ENCODE measurements at places on chromosomes 16 and 17. TPM values are rescaled to one million over a fixed set of nuclear protein-coding genes. Genes with fewer than 3 reads are reported as not detected.

DNA sequence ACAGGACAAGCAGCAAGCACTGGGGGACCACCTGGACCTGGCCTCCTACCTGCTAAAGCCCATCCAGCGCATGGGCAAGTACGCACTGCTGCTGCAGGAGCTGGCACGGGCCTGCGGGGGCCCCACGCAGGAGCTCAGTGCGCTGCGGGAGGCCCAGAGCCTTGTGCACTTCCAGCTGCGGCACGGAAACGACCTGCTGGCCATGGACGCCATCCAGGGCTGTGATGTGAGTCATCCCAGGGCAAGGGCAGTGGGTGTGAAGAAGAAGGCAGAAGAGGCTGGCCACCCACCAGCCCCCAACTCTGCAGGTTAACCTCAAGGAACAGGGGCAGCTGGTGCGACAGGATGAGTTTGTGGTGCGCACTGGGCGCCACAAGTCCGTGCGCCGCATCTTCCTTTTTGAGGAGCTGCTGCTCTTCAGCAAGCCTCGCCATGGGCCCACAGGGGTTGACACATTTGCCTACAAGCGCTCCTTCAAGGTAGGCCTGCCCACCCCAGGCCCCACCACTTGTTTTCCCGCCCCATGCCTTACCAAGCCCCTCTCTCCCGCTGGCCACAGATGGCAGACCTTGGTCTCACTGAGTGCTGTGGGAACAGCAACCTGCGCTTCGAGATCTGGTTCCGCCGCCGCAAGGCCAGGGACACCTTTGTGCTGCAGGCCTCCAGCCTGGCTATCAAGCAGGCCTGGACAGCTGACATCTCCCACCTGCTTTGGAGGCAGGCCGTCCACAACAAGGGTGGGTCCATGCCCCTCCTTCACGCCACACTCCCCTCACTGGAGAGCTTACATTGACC lies 7.3 kb downstream of the PLEKHG4 start:
- no peak overlapping the region for H3K4me3 ChIP-seq
- H3K36me3 ChIP-seq: no peaks in the 10 kb centered on the region
- no peak overlapping the region for H3K27ac ChIP-seq
- DNase-seq: no peak
- no peaks in the 10 kb centered on the region for H3K27me3 ChIP-seq

GRCh38 chr17:68693466-68693865 lies 92.3 kb upstream of the FAM20A start:
- H3K27me3 ChIP-seq: no peaks in the 10 kb centered on the region
- H3K4me3 ChIP-seq: no peak overlapping the region
- no peak overlapping the region for H3K27ac ChIP-seq
- H3K4me1 ChIP-seq: peaks cover 29% of the 10 kb centered on the region
- no peak for DNase-seq

- no peaks in the 10 kb centered on the region for H3K27me3 ChIP-seq
- H3K4me1 ChIP-seq: peaks cover 20% of the 10 kb centered on the region
- peak; percentile 43 for DNase-seq
- no peak overlapping the region for H3K27ac ChIP-seq
These were observed 97.9 kb downstream of the MAP2K4 start for GRCh38 chr17:12118617-12119016.

The LITAFD gene
- total RNA-seq: not detected

The SCGB1C2 gene
- total RNA-seq: not detected

The GPR139 gene
- not detected for total RNA-seq

DNA sequence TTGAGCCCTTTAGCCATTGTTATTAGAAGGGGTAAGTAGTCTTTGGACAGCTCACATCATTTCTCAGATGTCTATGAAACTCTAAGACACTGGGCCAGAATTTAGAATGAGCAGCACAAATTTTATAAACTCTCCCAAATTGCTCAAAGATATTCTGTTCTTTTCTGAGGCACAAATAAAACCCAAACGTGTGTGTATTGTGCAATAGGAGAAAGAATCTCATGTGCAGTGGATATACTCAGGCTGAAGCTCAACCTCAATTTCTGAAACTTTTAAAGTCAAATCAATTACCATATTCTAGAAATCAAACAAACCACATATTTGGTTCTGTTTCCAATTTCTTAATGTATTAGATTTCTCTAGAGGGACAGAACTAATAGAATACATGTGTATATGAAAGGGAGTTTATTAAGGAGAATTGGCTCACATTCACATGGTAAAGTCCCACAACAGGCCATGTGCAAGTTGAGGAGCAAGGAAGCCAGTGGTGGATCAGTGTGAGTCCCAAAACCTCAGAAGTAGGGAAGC lies 403.6 kb downstream of the RBFOX1 start:
- H3K27ac ChIP-seq: no peak overlapping the region
- H3K4me3 ChIP-seq: no peak overlapping the region
- H3K36me3 ChIP-seq: no peaks in the 10 kb centered on the region
- DNase-seq: no peak

GRCh38 chr17:63041251-63041650 lies 75.2 kb downstream of the TANC2 start:
- no peaks in the 10 kb centered on the region for H3K27me3 ChIP-seq
- DNase-seq: no peak
- H3K27ac ChIP-seq: no peak overlapping the region
- no peak overlapping the region for H3K4me3 ChIP-seq
- H3K36me3 ChIP-seq: no peaks in the 10 kb centered on the region
- peaks cover 31% of the 10 kb centered on the region for H3K4me1 ChIP-seq

- H3K27ac ChIP-seq: no peak overlapping the region
- no peaks in the 10 kb centered on the region for H3K27me3 ChIP-seq
- H3K36me3 ChIP-seq: no peaks in the 10 kb centered on the region
- no peak for DNase-seq
- H3K4me1 ChIP-seq: no peaks in the 10 kb centered on the region
These were observed 99.1 kb upstream of the RBBP6 start for GRCh38 chr16:24440306-24440705.

- H3K4me1 ChIP-seq: no peaks in the 10 kb centered on the region
- no peak for DNase-seq
- peaks cover 68% of the 10 kb centered on the region for H3K27me3 ChIP-seq
- no peaks in the 10 kb centered on the region for H3K36me3 ChIP-seq
- H3K4me3 ChIP-seq: no peak overlapping the region
- H3K27ac ChIP-seq: no peak overlapping the region
These were observed 446.3 kb upstream of the MAF start for GRCh38 chr16:80046848-80047247.

The CCL5 gene
- not detected for total RNA-seq

DNA sequence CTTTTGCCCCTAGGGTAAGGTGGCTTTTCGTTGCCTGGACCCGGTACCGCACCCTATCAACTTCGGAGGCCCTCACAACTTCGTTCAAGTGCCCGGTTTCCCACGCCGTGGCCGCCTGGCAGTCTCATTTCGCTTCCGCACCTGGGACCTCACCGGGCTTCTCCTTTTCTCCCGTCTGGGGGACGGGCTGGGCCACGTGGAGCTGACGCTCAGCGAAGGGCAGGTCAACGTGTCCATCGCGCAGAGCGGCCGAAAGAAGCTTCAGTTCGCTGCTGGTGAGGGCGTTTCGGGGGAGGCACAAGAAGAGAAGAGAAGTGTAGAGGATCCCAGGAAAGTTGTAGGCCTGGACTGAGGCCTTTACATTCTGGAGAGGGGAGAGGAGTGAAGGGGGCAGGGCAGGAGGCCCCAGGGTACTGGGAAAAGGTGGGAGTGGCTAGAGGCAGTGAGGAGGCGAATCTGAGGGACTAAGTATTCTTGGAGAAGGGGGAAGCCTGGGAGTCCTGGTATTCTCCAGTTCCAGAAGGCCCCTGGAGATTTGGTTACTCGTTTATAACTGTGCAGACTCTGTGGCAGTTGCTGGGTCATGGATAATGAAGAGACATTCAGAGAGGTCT lies 5.5 kb downstream of the CNTNAP1 start:
- no peaks in the 10 kb centered on the region for H3K27me3 ChIP-seq
- no peaks in the 10 kb centered on the region for H3K4me1 ChIP-seq
- no peak overlapping the region for H3K27ac ChIP-seq

GRCh38 chr16:75227361-75228142 lies 8.8 kb downstream of the CTRB1 start:
- H3K36me3 ChIP-seq: peaks cover 22% of the 10 kb centered on the region
- no peak for DNase-seq
- no peaks in the 10 kb centered on the region for H3K4me1 ChIP-seq
- no peak overlapping the region for H3K27ac ChIP-seq
- no peaks in the 10 kb centered on the region for H3K27me3 ChIP-seq
- H3K4me3 ChIP-seq: no peak overlapping the region

The FLYWCH1 gene
- 44.7 TPM for total RNA-seq

DNA sequence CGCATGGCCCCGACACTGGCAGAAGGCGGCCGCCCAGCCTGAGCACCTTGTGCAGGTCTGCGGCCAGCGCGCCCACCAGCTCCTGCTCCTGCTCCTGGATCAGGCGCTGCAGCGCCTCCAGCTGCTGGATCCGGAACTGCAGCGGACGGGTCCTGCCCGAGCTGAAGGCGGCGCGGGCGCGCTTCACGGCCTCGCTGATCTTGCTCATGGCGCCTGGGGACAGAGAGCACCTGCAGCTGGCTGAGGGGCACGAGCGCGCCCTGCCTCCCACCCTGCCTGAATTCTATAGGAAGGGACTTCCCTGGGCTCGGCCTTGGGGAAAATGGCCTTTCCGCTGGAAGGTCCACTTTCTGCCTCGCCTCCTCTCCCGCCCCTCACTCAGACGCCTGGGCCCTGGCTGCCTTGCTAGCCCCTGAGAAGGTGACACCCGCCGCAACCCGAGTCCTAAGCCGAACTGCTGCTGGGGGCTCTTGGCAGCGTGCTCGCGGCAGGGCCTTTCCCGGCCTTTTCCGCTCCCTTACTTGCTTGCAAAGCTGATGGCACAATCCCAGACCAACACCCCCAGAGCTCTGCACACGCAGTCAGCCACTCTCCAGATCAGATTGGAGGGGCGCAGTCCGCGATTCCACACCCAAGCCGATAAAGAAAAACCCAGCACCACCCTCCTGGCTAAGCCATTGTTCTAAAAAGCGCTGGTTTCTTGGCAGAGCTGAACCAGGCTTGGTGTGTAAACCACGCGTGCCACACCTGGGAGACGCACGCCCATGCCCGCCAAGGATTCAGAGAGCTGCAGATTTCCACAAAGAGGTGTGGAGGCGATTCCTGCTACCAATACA lies 3.0 kb downstream of the ALDH3A1 start:
- H3K4me3 ChIP-seq: peak overlapping the region; percentile 26
- no peak overlapping the region for H3K27ac ChIP-seq
- H3K27me3 ChIP-seq: no peaks in the 10 kb centered on the region
- H3K4me1 ChIP-seq: peaks cover 7% of the 10 kb centered on the region

GRCh38 chr17:68646626-68647526 lies 45.7 kb upstream of the FAM20A start:
- peak; percentile 21 for DNase-seq
- H3K27me3 ChIP-seq: no peaks in the 10 kb centered on the region
- no peak overlapping the region for H3K4me3 ChIP-seq
- no peak overlapping the region for H3K27ac ChIP-seq

- no peaks in the 10 kb centered on the region for H3K36me3 ChIP-seq
- H3K4me3 ChIP-seq: no peak overlapping the region
- DNase-seq: peak; percentile 84
- peaks cover 31% of the 10 kb centered on the region for H3K4me1 ChIP-seq
- H3K27me3 ChIP-seq: no peaks in the 10 kb centered on the region
These were observed 968.1 kb downstream of the CDH11 start for GRCh38 chr16:64153718-64154117.

- H3K27ac ChIP-seq: no peak overlapping the region
- no peak for DNase-seq
- no peaks in the 10 kb centered on the region for H3K36me3 ChIP-seq
- H3K27me3 ChIP-seq: no peaks in the 10 kb centered on the region
- no peak overlapping the region for H3K4me3 ChIP-seq
These were observed 3.9 kb upstream of the MAZ start for GRCh38 chr16:29802416-29802935.

The SEZ6 gene
- total RNA-seq: not detected

- H3K4me1 ChIP-seq: peaks cover 37% of the 10 kb centered on the region
- no peaks in the 10 kb centered on the region for H3K36me3 ChIP-seq
- peak overlapping the region; percentile 88 for H3K27ac ChIP-seq
These were observed 204.9 kb downstream of the PRKCA start for GRCh38 chr17:66507103-66507923.

The KRTAP1-1 gene
- 1.6 TPM for total RNA-seq

GRCh38 chr17:12098568-12098967 lies 77.9 kb downstream of the MAP2K4 start:
- no peaks in the 10 kb centered on the region for H3K27me3 ChIP-seq
- no peak for DNase-seq
- no peak overlapping the region for H3K4me3 ChIP-seq
- H3K27ac ChIP-seq: no peak overlapping the region
- 0 out of 2 replicates have a peak, but pooled peaks cover 11% of the 10 kb centered on the region for H3K36me3 ChIP-seq

DNA sequence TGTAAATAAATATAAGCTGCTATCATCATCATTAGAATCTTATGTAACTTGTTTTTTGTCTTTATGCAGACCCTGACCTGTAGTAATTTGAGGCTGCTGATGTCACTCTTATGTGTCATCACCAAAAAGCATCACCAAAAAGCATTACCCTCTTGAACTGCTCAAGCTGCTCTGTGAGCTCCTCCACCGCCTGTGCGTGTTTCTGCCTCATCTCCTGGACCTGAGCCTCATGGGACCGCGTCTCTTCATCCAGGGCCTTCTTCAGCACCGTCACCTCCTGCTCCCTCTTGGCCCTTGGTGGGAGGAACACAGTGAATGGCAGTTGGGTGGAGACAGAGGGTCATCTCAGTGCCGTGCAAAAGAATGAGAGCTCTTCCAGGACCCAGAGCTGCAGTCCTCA lies 82.4 kb downstream of the NDE1 start:
- no peaks in the 10 kb centered on the region for H3K36me3 ChIP-seq
- H3K4me3 ChIP-seq: no peak overlapping the region
- DNase-seq: peak; percentile 24
- no peak overlapping the region for H3K27ac ChIP-seq

The SALL1 gene
- 1.8 TPM for total RNA-seq
